RPMI8226 (cell line): ENCODE measurements at places on chromosomes 13 and 19.

GRCh38 chr13:77896536-77896935, 22.1 kb downstream of the EDNRB start:
- DNase-seq = no peak

GRCh38 chr19:29873024-29873800, 61.4 kb downstream of the CCNE1 start:
- DNase-seq = peak; percentile 30

- DNase-seq = no peak
These were observed 214.0 kb upstream of the HTR2A start for GRCh38 chr13:47110833-47111240.

GRCh38 chr13:46140044-46140443, 35.2 kb upstream of the CPB2 start:
- DNase-seq = no peak

DNA sequence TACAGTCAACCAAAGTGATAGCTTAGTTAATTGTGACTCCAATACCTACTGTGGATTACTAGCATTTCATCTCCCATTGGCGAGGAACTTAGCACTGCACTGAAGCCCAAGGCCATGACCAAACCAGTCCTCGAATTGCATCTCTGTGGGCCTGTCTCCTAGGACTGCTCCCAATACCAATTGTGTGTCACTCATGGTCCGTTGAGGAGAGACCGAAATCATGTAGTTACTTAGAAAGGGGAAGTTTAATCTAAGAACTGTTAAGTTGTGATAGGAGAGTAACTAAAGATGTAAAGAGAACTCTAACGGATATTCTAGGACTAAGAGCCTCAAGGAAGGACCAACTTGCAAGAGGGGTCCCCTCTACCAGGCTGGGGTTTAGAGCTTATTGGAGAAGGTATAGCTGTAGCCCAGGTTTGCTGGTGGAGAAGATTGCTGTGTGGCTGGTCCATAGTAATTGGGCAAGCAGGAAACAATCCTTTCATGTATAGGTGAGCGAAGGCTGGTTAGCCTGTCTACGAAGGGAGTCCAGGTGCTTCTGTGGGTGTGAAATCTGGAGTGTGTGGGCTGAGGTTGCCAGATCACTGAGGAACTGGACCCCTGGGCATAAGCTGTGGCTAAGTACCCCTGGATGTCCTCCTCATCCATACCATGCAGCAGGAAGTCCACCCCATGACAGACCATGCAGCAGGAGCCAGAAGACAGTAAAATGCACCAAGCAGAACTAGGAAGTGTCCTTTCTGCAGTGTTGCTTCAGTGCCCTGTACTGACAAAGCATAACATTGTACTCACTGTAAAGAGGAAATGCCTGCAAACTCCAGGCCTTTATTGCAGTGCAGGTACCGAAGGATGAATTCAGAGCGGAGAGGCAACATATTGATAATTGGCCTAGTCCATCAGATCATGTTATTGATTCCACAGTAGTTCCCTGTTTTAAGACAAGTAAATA, 30.8 kb downstream of the DNAJC3 start:
- no peak for DNase-seq

DNA sequence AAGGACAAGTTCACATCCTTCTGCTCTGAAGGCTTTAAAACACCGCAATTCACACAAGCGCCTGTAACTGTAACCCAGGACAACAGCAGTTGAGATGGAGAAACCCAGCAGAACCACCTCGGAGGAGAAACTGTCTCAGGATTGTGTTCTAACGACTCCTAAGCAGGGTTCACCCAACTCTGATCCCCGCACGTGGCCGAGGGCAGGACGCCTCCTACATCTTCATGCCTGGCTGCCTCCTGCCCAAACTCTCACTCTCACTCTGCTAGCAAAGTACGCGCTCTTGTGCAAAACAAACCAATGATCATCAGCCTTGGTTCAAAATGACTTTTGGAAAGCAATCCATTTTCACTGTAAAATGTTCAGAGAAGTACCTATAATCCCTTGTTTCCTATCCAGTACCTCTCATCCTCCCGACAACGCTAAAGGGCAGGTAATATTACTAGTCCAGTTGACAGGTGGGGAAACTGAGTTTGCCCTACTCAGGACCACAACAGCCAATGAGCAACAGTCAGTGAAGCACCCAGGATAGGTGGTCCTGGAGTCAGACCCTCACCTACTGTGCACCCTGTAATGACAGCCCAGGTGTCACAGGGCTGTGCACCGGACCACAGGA, 25.6 kb downstream of the EPS15L1 start:
- no peak for DNase-seq

DNA sequence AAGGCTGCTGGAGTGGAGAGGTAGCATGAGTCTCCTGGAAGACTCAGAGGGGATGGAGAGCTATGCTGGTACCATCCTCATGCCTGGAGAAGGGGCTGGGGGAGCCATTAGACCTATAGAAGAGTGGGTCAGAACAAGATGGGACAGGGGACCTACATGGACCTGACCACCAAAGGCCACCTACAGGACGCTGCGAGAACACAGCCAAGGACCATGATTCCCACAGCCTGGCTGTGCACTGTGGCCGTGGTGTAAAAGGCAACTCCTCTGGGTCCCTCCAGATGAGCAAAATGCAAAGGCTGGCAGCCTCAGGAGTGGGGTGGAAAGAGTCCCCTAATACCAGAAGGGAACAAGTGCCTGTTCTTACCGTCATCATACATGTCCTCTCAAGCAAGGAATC, 216.2 kb downstream of the SLC7A1 start:
- DNase-seq = no peak

- DNase-seq = no peak
These were observed 160.9 kb downstream of the PCDH9 start for GRCh38 chr13:67069117-67069767.

DNA sequence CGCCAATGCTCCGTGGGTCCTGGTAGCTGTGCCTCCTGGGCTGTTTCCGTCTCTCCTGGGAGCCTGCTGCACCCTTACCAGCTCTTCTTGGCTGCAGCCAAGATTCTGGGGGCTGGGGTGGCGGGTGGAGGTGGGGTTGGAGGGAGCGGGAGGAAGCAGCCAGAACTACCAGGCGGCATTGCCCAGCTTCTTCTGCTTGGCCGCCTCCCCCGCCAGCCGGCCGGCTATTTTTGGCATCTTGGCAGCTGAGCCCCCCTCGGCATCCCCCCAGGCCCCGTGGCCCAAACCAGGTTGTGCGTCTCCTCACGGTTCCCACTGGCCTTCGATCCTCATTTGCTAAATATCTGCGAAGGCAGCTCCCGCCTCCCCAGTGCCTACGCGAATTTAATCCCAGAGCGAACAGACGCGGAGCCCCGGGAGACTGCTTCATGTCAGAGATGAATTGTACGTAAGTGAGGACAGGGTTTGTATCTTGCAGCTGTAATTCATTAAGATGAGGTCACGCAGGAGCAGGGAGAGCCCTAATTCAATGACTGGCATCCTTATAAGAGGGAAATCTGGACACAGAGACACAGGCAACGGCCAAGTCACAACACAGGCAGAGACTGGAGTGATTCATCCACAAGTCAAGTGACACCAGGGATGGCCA, 12.8 kb upstream of the PEAK3 start:
- DNase-seq = no peak

- DNase-seq = peak; percentile 70
These were observed 11.3 kb downstream of the ZFR2 start for GRCh38 chr19:3857449-3858003.

GRCh38 chr13:79289571-79289970, 116.5 kb downstream of the RBM26 start:
- DNase-seq = no peak

- no peak for DNase-seq
These were observed 332.2 kb downstream of the OXGR1 start for GRCh38 chr13:96662036-96662435.

DNA sequence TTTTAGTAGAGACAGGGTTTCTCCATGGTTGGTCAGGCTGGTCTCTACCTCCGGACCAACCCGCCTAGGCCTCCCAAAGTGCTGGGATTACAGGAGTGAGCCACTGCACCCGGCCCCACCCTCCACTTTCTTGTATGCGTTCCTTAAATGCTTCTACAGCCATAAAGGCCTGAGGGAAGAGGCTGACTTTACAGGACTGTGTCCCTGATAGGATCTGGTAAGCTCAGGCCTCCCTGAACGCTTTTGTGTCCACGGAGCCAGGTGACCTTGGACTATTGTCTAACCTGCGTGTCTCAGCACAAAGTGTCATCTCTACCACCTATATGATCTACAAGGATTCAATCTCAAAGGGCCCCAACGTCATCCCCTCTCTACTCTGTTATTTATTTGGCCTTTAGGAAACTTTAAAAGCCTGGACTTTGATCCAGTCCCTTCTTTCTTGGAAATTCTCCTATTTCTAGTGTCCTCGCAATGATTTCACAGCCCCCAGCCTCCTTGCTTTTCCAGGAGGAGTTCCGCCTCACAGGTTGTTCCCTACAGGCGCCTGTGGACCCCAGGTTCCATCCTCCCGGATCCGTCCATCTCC, 701 bp downstream of the ZNF552 start:
- DNase-seq = no peak

DNA sequence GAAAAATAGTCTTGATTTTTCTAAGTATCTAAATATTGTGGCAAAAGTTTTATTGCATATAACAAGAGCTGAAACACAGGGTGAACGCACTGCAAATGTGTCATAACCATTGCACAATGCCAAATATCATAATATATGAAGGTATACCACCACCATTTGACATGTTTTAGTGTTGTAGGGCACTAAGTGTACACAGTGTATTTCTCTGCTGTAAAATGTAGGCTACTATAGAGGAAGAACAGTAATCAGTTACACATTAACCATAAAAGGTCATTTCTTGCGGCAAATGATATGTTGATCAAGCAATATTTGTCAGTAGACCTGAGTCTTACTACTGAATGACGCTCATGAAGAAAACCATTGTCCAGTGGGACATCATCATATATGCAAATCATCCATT, 18.3 kb upstream of the KLF5 start:
- DNase-seq = no peak

DNA sequence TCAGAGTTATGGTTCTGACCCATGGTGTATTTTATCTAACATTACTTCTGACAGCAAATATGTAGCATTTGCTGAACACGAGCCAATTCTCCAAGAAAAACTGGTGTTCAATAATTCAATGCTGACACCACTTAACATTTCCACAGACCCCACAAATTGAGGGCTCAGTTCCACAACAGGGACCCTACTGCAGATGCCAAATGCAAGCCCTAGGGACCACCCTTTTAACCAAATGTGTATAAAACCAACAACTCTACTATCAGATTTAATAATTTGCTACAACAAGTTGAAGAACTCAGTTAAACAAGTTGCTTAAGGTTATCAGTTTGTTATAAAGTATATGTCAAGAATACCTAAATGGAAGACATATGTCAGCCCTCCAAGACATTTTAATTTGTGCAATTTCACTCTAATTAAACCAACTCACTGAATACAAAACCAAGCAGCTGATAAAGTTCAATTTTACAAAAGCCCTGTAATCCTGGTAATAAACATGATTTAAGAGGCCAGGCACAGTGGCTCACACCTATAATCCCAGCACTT, 6.7 kb downstream of the ZNF44 start:
- no peak for DNase-seq

- DNase-seq = no peak
These were observed 52.8 kb downstream of the SLC6A16 start for GRCh38 chr19:49272204-49272603.

DNA sequence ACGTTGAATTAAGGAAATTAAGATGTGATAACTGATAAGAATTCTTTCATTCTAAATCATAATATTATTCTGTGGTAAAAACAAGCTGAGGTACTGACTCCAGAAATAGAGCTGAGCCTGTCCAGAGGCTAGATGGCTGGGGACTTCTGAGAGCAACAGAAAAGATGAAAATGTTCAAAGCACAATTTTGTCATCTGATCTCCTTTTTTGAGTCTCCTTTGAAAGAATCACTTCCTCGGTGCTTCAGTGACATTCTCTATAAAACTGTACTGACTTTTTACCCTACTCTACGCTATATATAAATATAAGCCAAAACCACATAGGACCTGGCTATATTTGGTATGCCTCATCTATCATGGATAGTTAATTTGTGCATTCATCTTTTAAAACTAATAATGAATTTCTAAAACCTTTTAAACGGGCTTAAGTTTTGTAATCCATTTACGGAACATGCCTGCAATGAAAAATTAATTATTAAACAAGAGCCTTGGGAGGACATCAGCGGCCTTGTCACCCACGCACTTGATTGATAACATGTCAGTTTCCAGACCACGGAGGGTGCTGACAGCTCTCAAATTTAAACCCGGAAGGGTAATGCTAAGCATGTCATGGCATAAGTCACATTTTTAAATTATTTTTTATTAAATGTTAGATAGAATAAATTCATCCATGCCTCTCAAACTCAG, 235.5 kb downstream of the PCDH9 start:
- no peak for DNase-seq

- peak; percentile 49 for DNase-seq
These were observed 606 bp downstream of the ERCC5 start for GRCh38 chr13:102846261-102847015.

DNA sequence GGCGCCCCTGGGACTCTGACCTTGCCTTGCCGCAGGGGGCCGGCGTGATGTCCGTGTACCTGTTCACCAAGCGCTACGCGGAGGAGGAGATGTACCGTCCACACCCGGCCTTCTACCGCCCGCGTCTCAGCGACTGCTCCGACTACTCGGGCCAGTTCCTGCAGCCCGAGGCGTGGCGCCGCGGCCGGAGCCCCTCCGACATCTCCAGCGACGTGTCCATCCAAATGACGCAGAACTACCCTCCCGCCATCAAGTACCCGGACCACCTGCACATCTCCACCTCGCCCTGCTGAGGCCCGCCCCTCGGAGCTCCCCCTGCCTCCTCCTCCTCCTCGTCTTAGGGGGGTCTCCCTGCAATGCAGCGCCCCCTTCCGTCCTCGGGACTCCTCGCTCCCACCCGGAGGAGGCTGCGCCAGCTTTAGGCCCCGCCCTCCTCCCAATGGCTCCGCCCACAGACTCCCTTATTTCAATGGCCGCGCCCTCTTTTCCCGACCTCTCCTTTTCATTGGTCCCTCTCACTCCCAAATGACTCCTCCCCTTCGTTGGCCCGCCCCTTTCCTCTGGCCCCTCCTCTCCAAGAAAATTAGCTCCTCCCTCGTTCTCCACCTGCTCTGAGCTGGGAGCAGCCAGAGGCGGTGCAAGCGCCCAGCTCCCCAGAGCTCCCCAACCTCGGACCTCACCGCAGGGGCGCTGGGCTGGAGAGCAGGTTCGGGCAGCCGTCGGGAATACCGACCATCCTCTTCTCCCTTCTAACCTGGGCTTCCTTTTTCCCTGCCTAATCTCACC, 20.5 kb upstream of the CACNG8 start:
- peak; percentile 62 for DNase-seq

DNA sequence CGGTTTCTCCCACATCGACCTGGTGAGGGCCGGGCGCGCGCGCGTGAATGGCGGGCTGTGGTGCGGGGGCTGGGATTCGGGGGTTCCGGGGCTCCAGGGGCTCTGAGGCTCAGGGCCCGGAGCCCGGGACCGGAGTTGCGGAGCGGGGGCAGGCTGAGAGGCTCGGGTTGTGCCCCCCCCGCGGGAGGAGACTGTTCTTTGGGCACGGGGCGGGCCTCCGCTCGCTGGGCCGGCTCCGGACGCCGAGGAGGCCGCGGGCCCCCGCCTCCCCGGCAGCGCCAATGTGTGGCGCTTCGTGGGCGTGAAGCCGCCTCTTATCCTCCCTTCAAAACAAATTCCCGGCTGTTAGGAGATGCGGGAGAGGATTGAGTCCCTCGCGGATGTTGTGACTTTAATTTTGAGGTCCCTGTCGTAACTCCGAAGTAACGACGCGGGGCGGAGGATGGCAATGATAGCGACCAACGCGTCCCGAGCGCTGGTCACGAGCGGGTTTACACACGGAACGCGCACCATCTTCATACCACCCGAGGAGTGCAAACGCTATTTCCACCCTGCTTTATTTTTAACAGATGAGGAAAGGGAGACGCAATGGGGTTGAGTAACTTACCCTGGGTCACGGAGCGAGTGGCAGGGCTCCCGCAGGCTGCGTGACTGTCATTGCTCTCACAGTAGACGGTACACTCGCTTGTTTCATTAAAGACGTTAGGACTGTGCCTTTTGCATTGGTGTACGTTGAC, 536 bp downstream of the UBA2 start:
- peak; percentile 31 for DNase-seq
